H54 (cell line): ENCODE measurements at places on chromosomes 5 and 9.

GRCh38 chr5:30343707-30344106, 849.8 kb upstream of the CDH6 start:
- no peak for DNase-seq

- no peak for DNase-seq
These were observed 39.0 kb downstream of the GAS1 start for GRCh38 chr9:86908261-86908660.

- no peak for DNase-seq
These were observed 10.4 kb upstream of the PPP2CA start for GRCh38 chr5:134236318-134236717.

- peak; percentile 9 for DNase-seq
These were observed 198.7 kb upstream of the C9orf72 start for GRCh38 chr9:27771803-27772545.

GRCh38 chr5:159480849-159481248, 150.6 kb upstream of the IL12B start:
- DNase-seq = no peak

DNA sequence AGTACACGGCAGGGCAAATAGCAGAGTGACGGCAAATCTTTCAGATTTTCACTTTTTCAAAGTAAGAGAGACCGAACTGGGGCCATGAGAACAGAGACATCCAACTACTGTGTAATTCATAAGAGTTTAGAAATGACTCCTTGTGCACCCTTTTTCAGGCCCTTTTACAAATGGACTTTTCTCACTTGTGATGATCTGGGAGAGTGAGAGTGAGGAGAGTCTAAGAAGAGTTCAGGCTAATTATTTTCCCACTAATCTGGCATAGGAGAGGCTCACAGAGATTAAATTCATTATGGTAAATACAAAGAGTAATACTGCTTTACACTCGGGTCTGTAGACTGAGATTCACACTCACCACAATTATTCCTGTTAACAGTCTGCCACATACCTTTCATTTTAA, 880 bp upstream of the CCNG1 start:
- DNase-seq = no peak

DNA sequence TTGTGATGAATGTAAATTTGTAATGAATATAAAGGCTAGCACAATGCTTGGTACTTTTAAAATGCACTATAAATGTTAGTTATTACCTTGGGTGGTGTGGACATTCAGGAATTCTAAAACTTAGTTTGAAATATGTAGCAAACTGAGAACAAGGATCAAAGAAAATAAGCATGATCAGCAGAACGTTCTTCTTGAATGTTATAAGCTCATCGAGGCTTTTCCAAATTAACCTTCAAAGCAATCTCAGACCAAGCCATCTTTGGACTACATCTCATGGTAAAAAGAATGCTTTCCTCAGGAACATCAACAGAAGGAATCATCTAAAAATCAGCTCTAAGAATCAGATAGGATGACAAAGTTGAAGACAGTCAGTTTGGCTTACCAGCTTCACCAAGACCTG, 146.3 kb downstream of the SLIT3 start:
- DNase-seq = no peak

- no peak for DNase-seq
These were observed 830.4 kb upstream of the ZNF608 start for GRCh38 chr5:125576822-125577221.

GRCh38 chr9:129336130-129336528, 158.1 kb upstream of the IER5L start:
- no peak for DNase-seq

GRCh38 chr5:170493028-170493820, 10.6 kb upstream of the KCNIP1 start:
- no peak for DNase-seq

GRCh38 chr9:1909322-1909721, 105.8 kb upstream of the SMARCA2 start:
- DNase-seq = no peak

- no peak for DNase-seq
These were observed 187.1 kb upstream of the TBC1D2 start for GRCh38 chr9:98442541-98442940.

DNA sequence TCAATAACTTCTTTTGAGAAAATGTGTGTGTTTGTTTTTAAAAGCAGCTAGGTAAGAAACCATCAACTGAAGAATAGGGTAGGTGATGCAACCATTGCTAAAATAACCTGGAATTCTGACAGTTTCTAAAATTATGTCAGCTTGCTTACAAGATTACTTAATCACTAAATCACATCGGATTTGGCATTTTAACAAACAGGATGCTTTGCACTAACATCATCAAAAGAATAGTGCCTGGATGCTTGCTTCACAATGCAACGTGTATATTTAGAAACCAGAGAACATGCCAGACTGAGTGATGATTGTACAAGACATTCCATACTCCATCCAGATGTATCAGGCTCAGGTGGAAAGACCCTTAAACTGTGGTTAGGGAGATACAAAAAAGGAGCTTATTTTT, 43.9 kb downstream of the PAM start:
- no peak for DNase-seq

DNA sequence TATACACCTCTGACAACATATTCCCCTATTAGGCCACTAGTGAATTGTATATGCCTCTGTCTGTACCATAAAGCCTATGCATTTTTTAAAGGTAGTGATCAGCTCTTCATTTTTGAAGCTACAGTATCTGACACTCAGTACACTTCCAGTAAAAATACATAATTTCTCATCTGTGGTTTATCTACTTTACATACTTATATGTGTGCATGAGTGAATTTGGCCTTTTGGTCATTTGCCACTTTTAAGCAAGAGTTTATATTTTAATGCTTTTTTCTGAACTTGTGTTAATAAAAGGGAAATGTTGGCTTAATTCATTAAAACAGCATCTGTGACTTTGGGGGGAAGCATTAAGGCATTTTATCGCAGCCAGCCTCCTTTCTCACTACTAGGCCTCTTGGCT, 47.8 kb downstream of the ST8SIA4 start:
- no peak for DNase-seq

DNA sequence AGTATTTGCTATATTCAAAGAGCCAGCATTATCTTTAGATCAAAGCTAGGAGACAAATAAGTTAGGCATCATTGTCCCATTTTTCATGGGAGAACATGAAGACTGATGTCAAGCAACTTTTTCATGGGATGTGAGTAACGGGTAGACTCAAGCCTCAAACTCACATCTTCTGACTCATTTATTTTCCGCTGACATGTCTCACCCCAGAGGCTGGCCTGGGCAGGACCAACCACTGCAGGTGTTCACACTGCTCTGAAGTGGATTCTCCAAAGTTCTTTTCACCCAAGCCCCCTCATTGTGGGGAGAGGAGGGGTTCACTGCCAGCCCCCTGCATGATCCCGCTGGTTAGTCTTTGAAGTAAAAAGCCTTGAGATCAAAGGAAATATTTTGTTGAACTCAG, 34.9 kb upstream of the BASP1 start:
- DNase-seq = no peak

GRCh38 chr5:88683506-88684135, 199.4 kb downstream of the MEF2C start:
- DNase-seq = no peak

GRCh38 chr9:3321186-3321585, 204.6 kb downstream of the RFX3 start:
- DNase-seq = no peak

DNA sequence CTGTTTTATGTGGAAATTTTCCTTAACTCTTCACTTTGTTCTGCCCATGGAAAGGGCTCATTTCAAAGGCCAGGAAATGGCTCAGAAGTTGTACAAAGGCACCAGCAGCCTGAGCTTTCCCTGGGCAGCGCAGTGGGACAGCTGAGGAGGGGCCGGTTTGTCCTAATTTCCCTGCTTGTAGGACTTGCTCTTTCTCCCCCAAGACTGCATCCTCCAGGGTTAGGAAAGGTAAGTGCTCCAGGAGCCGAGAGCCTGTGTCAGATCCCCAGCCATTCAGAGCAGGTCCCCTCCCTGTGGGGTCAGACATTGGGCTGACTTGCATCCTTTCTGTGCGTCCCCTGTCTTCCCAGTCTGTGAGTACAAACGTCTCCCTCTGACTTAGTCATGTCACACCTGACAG, 43.5 kb downstream of the AGXT2 start:
- DNase-seq = no peak

- DNase-seq = no peak
These were observed 186.2 kb downstream of the CACNA1B start for GRCh38 chr9:138063785-138064184.

GRCh38 chr5:141811287-141812155, 66.7 kb downstream of the PCDH1 start:
- peak; percentile 41 for DNase-seq

- no peak for DNase-seq
These were observed 123.8 kb downstream of the FGF18 start for GRCh38 chr5:171543148-171543815.

DNA sequence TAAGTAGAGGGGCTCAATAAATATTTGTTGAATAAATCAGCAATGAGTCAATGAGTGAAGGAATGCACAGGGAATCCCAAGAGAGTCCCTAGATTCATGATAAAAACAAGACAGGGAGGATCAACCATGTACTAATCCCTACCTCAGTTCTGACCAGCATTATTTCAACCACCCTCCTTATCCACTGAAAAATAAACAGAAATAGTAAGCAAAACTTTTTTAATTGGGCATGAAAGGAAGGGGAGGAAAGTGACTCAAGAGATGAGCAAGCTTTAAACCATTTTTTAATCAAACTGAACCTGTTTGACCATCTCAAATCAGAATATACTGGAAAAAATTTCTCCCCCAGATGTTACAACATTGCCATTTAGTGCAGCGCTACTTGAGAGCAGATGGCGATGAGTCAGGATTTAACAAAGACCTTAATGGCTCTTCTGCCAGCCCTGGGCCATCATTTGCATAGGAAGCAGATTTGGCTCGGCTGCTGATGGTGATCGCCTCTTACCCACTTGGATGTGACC, 194.8 kb upstream of the SLC30A5 start:
- DNase-seq = no peak

GRCh38 chr9:33719581-33720374, 75.6 kb upstream of the PRSS3 start:
- no peak for DNase-seq

- DNase-seq = no peak
These were observed 392.0 kb downstream of the EFNA5 start for GRCh38 chr5:107278774-107279173.

DNA sequence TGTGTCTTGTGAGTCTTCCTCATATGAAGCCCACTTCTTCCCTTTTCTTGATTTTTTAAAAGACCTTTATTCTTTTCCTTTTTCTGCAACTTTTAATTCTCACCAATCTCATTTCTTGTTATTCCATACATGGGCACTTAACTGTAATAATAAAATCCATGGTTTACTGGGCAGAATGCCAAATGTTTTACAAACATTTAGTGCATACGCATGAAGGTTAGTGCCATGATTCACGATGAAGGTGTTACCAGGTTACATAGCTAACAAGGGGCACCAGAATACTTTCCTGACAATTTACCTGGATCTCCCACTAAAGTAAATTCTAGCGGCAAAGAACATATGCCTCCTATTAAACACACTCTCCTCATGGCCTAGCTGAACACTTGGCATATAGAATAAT, 28.5 kb downstream of the MAN2A1 start:
- DNase-seq = no peak

DNA sequence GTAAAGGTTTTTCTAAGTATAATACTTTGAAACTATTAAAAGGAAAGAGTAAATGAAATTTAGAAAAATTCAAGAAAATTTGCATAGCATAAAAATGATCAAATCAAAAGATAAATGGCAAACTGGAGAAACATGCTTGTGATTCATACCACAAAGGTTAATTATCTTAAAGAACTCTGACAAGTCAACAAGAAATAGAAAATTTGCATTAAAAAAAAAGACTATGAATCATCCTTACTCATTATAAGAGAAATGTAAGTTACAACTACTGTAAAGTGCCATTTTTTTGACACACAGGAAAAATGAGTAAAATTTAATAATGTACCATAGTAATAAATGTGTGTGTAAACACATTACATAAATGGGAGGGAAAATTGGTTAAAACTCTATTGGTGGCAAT, 624.4 kb upstream of the C9orf72 start:
- no peak for DNase-seq

- no peak for DNase-seq
These were observed 620.7 kb upstream of the ARRDC3 start for GRCh38 chr5:92003806-92004205.

DNA sequence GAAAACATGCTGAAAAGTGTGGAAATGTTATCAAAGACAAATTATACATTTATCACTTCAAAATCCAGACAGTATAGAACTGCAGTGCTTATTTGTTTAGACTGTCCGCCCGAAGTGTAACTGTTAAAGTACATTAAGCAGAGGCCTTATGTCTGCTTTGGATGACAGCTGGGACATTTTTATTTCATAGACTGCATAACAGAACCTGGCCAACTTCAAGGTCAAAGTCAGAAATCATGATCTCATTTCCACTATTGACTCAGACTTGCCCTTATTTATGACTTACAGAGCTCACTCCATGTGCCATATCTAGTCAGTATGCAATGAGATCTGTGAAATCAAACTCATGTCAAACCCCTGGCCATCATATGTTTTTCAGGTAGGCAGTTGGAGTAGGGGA, 87.7 kb downstream of the RAB3C start:
- DNase-seq = no peak

DNA sequence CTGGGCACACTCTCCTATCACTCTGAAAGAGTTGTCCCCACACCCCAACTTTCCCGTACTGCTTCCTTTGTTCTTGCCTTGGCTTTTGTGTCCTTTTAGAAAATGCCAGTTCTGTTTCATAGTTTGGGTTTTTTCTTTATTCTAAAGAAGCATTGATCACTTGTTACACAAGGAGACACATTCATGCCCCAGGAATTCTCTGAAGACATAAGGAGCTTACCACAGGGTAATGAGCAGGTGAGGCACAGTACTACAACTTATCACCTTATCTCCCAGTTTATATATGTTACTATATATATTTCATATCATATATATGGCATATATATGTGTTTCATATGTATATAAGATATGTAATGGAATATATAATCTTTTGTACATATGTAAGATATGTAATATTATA, 6.5 kb upstream of the SSBP2 start:
- DNase-seq = no peak

- no peak for DNase-seq
These were observed 1.0 kb upstream of the RABL6 start for GRCh38 chr9:136806631-136807201.

DNA sequence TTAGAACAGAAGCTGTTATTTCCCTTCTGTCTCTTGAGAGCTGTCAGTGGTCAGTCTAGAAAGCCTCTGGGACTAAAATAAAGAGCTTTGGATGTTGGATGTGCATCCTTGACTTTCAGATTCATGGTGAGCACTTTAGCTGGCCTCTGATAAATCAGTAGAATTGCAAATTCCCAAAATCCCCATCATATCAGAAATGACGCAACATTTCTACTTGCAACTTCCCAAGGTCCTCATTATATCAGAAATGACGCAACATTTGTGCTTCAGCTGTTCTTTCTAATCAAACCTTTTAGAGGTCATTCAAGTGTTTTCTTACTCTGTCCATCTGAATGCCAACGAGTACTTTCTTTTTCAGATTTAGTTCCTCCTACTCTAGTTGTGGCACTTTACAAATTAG, 167.3 kb upstream of the MOCS2 start:
- DNase-seq = no peak

DNA sequence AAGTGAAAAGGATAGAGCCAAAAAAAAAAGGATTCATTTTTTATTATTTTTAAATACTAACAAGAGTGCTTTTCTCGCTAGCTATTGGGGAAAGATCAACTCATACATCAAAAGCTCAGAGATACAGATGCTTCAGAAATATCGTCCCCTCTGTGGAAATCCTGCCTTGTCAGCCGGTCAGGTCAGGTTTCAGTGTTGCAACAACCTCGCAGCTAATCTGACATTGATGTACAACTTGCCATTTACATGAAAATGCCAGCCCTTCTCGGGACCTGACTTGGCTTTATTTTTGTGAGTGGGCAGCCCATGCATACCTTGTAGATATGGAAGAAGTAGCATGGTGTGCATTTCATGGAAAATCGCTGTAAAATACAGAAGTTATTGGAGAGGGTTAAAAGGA, 358.8 kb upstream of the ADAMTS16 start:
- DNase-seq = no peak
